ENCODE measurements at places on chromosomes 4 and X.

DNA sequence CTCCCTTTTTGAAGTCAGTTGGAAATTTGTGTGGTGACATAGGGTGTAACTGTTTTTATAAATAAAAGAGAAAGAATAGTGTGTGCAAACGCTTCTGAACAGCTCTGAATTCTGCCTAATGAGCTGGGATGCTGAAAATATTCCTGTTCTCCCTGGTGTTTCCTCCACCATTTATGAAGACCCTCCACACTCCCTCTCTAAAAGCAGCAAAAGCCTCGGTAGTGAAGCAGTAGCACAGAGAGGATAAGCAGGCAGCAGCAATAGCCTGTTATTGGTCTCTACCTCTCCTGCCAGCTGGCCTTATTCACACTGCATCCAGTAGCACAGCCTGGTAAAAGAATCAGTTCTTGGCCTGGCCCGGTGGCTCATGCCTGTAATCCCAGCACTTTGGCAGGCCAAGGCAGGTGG lies 406.1 kb downstream of the IQCM start:
- DNase-seq, result no peak

DNA sequence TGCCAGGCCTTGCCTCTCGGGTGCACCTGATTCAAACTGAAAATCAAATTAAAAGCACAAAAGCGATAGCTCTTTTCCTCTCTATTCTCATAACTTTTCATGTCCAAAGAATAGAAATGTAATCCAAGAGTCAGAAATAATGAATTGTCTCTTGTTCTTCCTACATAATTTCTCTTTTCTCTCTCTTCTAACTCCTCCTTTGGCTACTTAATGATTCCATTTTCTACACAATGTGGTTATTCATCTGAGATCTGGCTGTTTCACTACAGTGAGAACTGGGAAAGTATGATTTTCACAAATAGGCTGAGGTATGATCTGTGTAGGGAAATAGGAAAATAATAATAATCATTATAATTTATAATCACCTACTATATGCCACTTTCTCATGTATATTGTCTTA lies 703.5 kb downstream of the PDHA2 start:
- DNase-seq, result no peak

DNA sequence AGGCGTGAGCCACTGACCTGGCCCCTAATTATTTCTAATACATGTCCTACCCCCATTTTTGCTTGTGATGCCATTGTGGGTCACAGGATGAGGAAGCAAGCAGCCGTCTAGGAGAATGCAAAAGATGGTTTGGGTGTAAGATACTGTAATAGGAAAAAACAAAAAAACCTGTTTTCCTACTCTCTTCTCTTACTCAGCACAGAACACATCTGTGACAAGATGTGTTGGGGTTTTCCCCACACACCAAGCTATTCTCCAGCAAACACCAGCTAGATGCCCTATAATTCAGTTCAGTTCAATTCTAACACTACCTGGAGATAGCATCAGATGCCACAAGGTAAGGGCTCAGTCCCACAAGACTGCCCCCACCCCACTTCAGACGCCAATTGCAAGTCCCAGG lies 15.3 kb upstream of the HPRT1 start:
- no peak for DNase-seq

- no peak for DNase-seq
Observed at GRCh38 chr4:48203819-48204218, 65.8 kb downstream of the TEC start.

GRCh38 chr4:181957088-181957487 lies 286.1 kb upstream of the TENM3 start:
- DNase-seq, result no peak

DNA sequence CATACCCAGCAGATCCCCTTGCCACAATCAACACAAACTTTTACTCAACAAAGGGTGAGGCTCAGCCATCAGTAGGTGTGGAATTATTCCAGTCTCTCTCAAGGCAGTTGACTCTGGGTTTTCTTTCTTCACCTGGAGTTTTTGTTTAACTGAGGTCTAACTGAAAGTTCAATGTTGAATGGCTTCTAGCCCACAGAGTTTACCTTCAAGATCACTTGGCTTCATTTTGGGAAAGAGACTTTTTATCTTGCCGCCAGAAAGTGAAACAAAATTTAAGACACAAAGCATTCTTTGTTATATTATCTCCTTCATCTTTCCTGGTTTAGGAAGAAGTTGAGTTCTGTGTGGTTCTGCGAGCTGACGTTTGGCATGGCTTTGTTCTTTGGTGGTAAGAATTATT lies 83.8 kb upstream of the RASGEF1B start:
- DNase-seq, result no peak

GRCh38 chr4:7761720-7762119 lies 177.9 kb downstream of the AFAP1 start:
- peak; percentile 20 for DNase-seq

- no peak for DNase-seq
Observed at GRCh38 chrX:97021680-97022079, 138.0 kb downstream of the RPA4 start.

- DNase-seq, result no peak
Observed at GRCh38 chr4:33262824-33263223, 2542.7 kb downstream of the PCDH7 start.

GRCh38 chrX:110308220-110308619 lies 9.7 kb downstream of the AMMECR1 start:
- no peak for DNase-seq

- DNase-seq, result no peak
Observed at GRCh38 chr4:3303923-3304710, 11.3 kb downstream of the RGS12 start.

DNA sequence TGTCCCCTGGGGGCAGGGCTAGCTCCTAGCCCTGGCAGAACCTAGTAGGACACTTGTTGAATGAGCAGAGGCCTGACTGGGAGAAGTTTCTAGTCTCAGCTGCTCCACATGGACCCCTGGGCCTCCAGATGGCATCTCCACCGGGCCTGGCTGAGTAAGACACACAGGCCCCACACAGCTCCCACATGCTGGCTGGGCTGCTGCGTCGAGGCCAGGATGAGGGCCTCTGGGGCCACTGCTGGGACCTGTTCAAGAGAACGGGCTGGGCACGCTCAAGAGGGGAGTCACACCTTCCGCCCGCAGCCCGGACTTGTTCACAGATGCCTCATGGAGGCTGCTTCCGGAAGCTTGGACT lies 4.2 kb upstream of the HGFAC start:
- no peak for DNase-seq

- no peak for DNase-seq
Observed at GRCh38 chrX:146224442-146224841, 406.8 kb downstream of the SLITRK2 start.

DNA sequence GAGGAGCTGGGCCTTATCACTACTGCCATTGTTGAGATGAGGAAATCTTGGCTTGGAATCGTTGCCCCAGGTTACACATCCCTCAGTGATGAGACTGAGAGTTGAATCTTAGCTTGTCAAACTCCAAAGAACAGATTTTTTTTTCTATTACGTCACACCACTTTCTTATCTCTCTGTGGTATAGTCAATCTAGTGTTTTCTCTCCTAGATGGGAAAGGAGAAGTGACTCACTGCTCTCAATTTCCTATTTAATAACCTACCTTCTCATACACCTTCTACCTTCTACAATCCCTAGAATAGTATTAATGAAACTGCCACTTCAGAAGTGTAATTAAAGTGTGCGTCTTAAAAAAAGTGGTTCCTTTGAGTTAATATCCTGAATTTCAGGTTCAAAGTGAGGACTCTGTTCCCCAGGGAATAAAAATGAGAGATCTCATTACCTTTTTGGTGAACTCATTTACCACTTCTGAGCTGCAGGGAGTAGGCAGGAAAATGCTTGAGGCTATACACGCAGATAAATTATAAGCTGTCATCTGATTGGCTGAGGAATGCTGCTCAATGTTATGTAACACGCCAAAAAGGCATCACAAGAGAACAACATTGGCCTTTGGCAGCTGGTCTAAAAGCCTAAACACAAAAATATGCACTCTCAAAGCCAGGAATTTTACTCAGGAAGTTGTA lies 59.3 kb downstream of the MAD2L1 start:
- DNase-seq, result no peak

DNA sequence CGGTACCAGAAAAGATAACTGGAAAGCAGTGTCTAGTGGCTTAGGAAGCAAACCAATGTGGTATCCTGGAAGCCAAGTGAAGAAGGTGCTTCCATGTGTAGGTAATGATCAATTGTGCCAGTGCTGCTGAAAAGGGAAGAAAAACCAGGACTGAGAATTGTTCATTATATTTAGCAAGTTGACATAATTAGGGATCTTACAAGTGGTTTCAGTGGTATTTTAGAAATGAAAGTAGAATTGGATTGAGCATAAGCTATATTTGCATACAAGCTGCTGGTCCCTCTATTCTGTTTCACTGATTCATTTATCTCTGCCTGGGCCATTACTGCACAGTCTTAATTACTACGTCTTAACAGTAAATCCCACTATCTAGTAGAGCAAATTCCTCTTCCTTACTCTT lies 32.3 kb downstream of the PRDM8 start:
- DNase-seq, result no peak

DNA sequence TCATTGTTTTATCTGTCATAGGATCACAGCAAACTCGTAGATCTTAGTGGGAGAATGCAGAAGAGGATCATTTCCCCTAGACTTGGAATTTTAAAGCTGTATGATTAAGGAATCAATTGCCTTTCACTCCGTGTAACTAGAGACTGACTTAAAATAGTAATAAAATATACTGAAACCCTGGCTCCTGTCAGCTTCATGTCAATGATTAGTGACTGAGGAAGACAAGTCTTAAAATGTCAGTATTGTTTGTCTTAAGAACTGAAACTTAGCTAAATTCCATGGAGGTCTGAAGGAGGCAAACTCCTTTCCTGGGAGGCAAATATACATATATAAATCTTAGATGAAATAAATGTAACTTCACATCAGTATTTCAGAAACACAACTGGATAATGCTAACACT lies 1016.7 kb upstream of the PCDH10 start:
- no peak for DNase-seq

- DNase-seq, result no peak
Observed at GRCh38 chr4:5378002-5378401, 326.7 kb downstream of the STK32B start.

- DNase-seq, result no peak
Observed at GRCh38 chr4:120281581-120281980, 214.9 kb upstream of the MAD2L1 start.

- peak; percentile 93 for DNase-seq
Observed at GRCh38 chr4:123587983-123588494, 191.4 kb downstream of the SPRY1 start.

- no peak for DNase-seq
Observed at GRCh38 chrX:9141496-9141895, 107.6 kb upstream of the FAM9B start.

- DNase-seq, result no peak
Observed at GRCh38 chrX:139209342-139209741, 321.2 kb upstream of the F9 start.

DNA sequence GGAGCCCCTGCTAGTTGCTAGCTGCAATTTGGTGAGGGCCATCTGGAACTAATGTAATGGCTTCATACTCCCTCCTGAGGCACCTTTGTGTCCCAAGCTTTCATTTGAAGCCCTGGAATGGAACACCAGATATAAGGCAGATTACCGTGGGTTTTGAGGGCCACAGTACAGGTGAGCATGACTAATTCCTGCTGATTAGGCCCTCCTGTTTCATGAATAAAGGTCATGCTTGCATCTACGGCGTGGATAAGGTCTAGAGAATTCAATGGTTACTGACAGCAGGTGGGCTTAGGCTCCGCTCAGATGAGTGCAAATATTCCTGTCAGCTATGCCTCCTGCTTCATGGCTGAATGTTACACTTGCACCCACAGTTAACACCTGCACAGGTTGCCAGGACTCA lies 495.4 kb downstream of the NAP1L3 start:
- DNase-seq, result no peak

DNA sequence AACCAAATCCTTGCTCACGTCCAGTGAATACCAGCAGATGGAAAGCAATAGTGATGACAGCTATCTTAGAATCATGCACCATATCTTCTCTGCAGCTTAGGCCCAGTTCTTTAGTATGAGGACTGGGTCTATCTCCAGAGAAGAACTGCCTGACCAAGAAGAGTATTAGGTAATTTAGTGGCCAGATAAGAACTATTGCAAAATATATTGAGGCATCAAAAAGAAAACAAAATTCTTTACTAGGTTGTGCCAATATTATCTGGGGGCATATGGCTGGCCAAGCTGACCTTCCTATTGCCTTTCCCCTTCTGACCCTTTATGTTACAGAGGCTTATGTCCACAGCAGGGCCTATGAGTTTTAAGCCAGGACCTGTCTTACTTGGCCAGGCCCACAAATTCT lies 91.2 kb downstream of the RLIM start:
- DNase-seq, result no peak

DNA sequence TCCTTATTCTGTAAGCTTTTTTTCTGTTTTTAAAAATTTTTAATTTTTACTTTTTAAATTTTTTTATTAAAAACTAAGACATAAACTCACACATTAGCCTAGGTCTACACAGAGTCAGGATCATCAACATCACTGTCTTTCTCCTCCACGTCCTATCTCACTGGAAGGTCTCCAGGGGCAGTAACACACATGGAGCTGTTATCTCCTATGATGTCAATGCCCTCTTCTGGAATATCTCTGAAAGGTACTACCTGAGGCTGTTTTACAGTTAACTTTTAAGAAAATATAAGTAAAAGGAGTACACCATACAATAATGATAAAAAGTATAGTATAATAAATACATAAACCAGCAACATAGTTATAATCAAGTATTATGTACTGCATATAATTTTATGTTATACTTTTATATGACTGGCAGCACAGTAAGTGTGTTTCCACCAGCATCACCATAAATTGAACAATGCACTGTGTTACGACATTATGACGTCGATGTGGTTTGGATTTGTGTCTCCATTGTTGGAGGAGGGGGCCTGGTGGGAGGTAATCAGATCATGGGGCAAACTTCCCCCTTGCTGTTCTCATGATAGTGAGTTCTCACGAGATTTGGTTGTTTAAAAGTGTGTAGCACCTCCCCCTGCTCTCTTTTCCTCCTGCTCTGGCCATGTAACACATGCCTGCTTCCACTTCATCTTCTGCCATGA lies 21.3 kb downstream of the IL15 start:
- no peak for DNase-seq

DNA sequence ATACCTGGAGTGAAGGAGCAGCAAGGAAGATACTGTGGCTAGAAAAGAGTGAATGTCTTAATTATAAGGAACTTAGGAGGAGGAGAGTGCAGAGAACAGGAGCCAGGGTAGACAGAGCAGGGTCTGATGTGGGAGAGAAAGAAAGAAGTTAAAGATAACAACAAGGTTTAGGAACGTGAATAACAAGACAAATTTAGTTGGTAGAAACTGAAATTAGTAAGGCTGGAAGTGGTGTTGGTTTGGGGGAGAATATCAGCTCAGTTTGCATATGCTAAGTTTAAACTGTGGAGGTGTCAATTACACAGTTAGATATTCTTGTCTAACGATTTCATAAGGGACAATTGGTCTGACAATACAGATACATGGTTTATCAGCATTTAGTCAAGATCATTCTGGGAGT lies 1123.7 kb upstream of the PABPC4L start:
- DNase-seq, result peak; percentile 11

DNA sequence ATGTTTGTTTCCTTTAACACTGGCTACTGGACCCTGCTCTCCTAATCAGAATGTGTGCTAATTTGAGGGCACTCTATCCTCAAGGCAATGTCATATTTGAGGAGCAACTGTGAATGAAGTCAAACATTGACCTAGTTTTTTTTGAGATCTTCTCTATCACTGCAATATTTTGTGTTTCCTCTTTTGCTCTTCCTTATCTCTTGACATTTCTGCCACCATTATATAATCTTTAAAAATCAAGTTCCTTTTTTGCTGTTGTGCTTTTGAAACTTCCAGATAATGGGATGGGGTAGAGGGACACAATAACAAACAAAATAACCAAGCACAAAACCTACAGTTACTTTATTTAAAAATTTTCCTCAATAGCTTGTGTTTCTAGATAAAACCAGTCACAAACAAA lies 7.4 kb upstream of the WDFY3 start:
- no peak for DNase-seq
